ENCODE measurements at places on chromosomes 13 and 19.

GRCh38 chr13:99960663-99961311 is 10.8 kb downstream of the ZIC5 start:
- DNase-seq: no peak

DNA sequence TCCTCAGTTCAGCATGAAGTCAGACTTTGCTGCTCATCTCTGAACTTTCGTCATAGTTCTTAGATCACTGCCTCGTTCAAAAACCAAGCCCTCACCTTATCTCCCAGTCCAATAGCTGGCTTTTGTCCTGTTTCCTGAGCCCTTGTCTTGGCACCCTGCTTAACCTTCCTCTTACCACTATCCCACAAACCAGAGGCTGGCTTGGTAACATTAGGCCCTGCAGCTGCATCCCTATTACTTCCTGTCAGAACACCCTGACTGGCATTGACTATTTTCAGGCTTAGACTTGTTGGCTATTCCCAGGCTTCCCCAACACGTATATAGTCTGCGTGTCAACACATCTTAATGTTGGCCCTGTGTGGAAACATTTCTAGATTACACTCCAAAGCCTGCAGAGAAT is 172.4 kb downstream of the VWA8 start:
- no peak for DNase-seq

GRCh38 chr19:43329989-43330388 is 23.5 kb upstream of the CD177 start:
- no peak for DNase-seq

DNA sequence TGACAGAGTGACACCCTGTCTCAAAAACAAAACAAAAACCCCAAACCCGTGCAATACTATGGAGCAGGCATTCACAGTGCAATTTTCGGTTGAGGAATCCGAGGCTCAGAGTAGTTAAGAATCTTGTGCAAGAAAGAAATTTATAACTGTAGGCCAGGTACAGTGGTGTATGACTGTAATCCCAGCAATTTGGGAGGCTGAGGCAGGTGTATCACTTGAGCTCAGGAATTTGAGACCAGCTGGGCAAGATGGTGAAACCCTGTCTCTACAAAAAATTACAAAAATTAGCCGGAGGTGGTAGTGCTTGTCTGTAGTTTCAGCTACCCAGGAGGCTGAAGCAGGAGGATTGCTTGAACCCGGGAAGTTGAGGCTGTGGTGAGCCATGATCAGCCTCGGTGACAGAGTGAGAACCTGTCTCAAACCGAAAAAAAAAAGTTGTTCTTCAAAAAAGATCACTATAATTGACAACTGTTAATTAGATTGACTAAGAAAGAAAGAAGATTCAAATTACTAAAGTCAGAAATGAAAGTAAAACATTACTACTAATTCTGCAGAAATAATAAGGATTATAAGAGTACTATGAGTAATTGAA is 12.9 kb downstream of the CEACAM1 start:
- DNase-seq: no peak

DNA sequence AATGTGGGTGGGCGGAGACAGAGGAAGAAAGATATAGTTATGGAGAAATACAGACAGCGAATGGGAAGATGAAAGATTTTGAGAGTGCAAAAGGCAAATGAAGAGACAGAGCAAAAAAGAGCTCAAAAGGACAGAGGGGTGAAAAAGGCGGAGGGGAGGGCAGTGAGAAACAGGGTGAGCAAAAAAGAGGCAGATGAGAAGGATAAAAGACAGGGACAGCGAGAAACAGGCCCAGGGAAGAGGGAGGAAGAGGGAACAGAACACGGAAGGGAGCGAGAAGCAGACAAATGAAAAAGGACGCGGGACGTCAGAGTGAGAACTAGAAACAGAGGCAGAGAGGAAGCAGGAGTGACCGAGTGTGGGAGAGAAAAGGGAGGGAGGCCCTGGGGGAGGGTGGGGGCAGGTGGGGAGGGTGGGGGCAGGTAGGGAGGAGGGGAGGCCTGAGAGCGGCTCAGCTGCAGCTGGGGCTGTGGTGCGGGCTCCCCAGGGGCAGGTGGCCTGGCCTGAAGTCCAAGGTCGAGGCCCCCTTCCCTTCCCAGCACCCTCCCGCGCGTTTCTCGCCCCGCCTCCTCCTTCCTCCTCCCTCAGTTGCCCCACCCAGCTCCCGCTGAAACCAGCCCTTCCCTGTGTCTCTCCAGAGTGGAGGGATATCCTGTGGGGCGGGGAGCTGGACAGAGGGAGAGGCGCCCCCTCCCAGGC is 2.9 kb downstream of the KLK1 start:
- DNase-seq: no peak

DNA sequence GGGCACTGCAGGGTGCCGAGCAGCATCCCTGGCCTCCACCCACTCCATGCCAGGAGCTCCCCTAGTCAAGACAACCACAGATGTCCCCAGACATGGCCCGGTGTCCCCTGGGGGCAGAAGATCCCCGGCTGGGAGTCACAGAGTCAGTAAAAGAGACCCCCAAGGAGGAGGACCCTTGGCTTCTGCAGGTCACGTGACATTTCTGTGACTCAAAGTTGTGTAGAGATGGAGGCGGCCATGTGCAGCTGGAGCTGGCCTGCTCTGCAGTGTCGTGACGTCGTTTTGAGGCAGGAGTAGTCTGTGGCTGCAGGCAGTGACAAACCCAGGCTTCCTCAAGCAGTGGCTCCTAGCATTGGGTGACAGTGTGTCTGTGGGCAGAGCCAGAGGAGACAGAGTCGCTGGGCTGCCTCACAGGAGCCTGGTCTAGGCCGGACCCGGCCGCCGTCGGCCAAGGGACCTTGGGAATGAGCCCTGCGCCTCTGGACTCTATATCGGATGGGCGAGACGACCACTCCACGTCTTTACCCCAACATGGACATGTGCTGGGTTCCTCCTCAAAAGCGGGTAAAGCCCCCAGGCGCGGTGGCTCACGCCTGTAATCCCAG is 7.7 kb upstream of the DIRAS1 start:
- DNase-seq: no peak

- no peak for DNase-seq
These were observed 204.0 kb upstream of the GPR12 start for GRCh38 chr13:26964278-26965250.

- no peak for DNase-seq
These were observed 4.2 kb upstream of the TNPO2 start for GRCh38 chr19:12727745-12728433.

GRCh38 chr19:49136771-49137171 is 17.4 kb downstream of the PPFIA3 start:
- no peak for DNase-seq

- DNase-seq: no peak
These were observed 230.5 kb downstream of the FGF9 start for GRCh38 chr13:21901336-21901735.

GRCh38 chr19:55625004-55625326 is 599 bp upstream of the ZNF784 start:
- no peak for DNase-seq

DNA sequence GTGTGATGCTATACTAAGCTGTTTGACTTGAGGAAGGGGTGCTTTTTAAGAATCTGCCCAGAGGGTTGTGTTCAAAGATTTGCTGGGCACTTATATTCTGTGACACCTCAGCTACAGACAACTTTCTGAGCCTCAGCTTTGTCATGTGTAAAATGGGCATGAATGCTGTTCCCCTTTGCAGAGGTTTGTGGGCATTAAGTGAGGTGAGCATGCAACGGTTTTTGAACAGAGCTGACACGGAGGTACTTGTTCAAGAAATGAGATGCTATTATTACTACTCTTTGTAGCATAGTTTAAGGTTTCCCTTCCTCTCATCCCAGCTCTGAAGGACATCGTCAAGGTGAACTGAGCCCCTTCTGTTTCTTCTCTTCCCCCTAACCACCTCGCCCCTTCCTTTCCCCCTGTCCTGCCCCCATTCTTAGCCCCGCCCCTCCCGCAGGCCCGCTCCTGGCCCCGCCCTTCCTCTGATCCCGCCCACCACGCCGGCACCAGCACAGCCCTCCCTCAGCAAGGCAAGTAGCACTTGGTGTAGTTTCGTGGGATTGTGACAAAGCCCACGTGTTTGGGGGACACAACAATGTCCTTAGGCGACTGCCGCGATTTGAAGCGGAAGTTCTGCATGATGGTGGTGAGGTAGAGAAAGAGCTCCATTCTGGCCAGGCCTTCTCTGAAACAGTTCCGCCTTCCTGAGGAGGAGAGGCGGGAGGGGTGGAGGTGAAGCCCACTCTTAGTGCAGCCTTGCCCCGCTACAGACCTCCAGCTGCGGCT is 26.1 kb upstream of the CYP2A7 start:
- DNase-seq: no peak

- DNase-seq: no peak
These were observed 83.0 kb downstream of the POLR1D start for GRCh38 chr13:27704681-27705080.

GRCh38 chr19:38736036-38736412 is 8.2 kb downstream of the CAPN12 start:
- DNase-seq: no peak

- DNase-seq: no peak
These were observed 78.5 kb upstream of the NBEA start for GRCh38 chr13:34863360-34864135.

- peak; percentile 63 for DNase-seq
These were observed 6.4 kb downstream of the GNA15 start for GRCh38 chr19:3142292-3142670.

DNA sequence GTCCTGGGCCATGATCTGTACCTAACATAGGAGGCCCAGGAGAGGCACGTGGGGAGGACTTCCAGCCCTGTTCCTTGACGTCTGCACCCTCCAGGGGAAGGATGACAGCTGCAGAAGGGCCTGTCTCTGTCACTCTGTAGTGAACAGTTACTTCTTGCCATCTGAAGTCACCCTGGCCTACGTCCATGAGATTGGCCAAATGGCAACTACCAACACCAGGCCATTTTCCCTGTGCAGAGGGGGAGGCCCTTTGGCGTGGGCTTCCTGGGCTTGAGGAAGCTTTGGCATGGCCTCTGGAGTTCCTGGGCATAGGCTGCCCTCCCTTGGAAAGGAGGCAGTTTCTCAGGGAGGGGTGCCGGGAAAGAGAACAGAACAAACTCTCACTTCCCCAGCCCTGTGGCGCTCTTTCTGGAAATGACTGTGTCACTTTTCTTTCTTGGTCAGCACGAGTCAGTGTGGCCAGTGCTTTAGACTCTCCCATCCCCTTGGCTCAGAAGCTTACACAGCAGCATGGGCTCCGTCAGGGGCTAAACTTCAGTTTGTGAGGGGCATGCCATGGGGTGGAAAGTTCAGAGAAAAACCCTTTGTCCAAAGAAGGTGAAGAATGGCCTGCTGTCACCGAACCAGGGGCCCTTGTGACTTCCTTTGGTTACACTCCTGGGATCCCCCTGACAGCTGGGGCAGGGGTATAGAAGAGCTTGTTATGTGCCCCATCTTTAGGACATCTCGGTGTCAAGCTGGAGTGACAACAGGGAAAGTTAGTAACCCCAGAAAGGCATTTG is 5.3 kb downstream of the CARM1 start:
- DNase-seq: no peak
